SK-MEL-5 (cell line): ENCODE measurements at places on chromosomes 4 and X. TPM values are rescaled to one million over a fixed set of nuclear protein-coding genes. Genes with fewer than 3 reads are reported as not detected.

GRCh38 chr4:146072376-146072775 lies 103.1 kb upstream of the LSM6 start:
- no peak for DNase-seq

- DNase-seq, result no peak
Observed at GRCh38 chr4:39658756-39659155, 20.1 kb upstream of the SMIM14 start.

- DNase-seq, result no peak
Observed at GRCh38 chr4:85940151-85940550, 419.7 kb downstream of the MAPK10 start.

The SPANXB1 gene
- not detected in 2 replicates for total RNA-seq

DNA sequence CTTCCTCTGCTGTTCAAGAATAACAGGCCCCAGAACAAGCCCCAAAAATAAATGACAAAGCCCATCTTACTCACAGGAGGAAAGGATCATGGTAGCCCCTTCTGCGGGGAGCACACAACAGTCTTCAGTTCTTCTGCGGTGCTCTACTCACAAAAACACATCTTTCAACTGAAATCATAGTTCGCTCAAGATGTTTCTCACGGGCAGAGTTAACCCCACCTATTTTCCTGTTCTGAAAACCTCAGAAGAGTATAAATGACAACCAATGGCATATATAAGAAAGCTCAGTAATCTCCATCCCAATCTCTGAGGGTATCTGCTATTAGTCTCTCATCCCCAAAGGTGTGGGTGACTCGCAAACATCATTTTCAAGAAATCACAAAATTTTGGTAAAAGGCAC lies at the start of gene TXK:
Gene TXK, minus strand, starts transcription at position 170 of the 400 bp plus-strand sequence. Its CDS starts 80 bp downstream, at position 90.
- no peak for DNase-seq

The GLOD5 gene
- not detected in 2 replicates for total RNA-seq

- no peak for DNase-seq
Observed at GRCh38 chr4:105785792-105786191, 77.2 kb downstream of the GSTCD start.

- no peak for DNase-seq
Observed at GRCh38 chrX:65688403-65688871, 21.0 kb downstream of the MSN start.

The DCAF12L2 gene
- 0.13 and 0.48 TPM in 2 replicates for total RNA-seq

The CSN1S1 gene
- not detected in 2 replicates for total RNA-seq

DNA sequence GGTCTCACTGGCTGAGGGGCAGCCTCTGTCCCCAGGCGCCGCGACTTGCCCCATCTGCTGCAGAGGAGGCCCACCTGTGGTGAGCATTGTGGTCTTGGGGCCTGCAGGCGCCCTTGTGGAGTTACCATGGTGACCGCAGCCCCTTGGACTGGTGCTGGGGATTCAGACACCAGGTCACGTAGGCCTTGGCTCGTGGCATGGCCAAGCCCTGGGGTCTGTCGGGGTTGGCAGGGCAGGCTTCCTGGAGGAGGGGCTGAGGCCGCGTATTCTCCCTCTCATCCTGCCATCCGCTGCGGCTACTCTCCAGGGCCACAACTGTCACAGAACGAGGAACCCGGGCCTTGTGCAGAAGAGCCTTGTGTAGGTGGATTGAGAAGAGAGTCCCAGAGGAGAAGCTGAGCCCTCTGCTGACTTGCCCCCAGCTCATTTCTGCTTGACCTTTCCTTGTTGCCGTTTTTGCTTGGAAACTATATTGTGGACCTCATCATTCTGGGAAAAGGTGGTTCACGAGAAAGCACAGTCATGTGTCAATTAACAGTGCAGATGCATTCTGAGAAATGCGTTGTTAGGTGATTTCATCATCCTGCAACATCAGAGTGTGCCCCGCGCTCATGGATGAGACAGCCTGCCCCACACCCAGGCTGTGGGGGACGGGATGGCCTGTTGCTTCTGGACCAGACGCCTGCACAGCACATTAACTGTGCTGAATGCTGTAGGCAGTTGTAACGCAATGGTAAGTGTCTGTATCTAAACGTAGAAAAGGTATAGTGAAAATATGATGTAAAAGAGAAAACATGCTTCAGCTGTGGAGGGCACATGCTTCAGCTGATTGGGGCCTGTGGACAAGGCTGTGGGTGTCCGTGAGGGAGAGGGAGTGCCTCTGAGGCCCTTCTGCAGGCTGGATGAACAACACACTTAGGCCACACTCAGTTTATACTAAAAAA lies 38.5 kb downstream of the TRMT44 start:
- DNase-seq, result no peak

The NXF2B gene
- 0.13 and 0.16 TPM in 2 replicates for total RNA-seq

The UGT2B10 gene
- not detected in 2 replicates for total RNA-seq

The PCDH10 gene
- total RNA-seq, result 0.08 and 0.29 TPM in 2 replicates

The BEND4 gene
- total RNA-seq, result not detected in 2 replicates

DNA sequence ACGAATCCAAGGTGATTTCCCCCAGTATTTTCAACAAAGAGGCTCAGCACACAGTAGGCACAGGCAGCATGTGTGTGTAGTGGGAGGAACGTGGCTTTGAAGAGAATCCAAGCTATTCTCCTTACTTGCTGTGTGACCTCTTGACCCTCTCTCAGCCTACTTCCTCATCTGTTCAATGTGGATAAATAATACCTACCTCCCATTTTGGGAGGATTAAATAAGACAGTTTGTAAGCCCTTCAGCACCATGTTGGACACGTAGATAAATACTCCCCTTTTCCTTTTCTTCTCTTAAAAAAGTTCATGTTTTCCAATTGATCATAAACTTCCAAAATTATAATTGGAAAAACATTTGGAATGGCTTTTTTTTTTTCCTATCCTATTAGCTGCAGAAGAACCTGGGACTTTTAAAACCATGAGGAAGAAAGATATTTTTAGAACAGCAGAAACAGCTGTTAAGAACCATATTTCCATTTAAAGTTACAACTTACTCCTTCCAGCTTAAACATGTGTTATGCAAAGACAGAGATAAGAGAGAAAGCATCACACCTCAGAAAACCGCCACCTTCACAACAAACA lies 56.1 kb upstream of the TMEM131L start:
- no peak for DNase-seq

The MCF2 gene
- total RNA-seq, result 1.7 TPM in 2 replicates

The ANXA3 gene
- 16.8 and 18.8 TPM in 2 replicates for total RNA-seq

DNA sequence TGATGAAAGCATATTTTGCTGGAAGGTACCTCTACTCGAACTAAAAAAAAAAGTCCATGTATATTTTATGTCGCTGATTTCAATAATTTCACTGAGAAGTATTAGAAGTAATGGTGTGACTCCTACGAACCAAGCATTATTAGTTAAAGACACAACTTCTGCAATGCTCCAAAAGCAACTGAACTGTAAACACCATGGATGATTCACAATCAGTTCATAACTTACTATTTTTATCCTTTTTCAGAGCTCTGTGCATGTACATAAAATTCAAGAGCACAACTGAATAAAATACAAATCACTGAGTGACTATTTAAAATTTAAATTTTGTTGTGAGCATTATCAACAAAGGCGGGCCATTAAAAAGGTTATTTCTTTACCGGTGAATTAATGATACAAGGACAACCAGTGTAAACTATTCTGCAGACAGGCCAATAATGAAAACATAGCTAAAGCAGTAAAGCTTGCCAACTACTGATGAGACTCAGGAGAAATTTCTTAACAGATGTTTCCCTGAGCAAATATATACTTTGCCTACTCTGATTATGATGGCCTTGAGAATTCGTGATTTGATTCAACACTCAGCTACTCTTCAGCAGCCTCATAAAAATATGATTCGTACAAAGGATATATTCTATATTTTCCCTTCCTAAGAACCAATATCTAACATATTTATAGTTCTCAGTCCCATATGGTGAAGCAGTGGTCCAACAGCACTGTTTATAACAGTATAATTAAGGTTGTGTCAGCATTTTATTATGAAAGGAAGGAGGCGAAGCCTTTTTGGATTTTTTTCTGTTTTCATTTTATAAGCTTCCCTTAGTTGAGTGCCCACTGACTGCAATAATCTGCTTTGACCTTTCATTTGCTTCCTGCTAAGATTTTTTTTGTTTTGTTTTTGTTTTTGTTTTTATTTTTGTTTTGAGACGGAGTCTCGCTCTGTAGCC lies 62.8 kb upstream of the NEIL3 start:
- no peak for DNase-seq

The GPR82 gene
- total RNA-seq, result not detected in 2 replicates

GRCh38 chr4:128823025-128823661 lies 13.6 kb downstream of the JADE1 start:
- no peak for DNase-seq

DNA sequence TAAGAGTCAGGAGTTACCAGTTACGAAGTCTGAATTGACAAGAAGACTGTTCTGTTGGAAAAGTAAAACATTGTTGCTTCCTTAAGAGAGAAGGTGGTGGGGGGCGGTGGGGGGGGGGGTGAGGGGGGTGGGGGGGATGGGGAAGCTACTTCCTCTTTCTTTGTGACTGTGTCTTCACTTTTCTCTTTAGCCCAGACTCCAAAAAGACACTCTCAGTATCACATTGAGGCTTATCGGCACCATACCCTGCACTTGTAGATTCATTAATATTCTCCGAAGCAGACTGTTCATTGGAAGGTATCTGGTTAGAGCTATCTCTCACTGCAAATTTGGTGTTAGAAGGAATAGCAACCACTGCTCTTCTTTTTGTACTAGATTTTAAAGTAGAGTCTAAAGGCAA lies 94.5 kb upstream of the IL13RA1 start:
- no peak for DNase-seq

DNA sequence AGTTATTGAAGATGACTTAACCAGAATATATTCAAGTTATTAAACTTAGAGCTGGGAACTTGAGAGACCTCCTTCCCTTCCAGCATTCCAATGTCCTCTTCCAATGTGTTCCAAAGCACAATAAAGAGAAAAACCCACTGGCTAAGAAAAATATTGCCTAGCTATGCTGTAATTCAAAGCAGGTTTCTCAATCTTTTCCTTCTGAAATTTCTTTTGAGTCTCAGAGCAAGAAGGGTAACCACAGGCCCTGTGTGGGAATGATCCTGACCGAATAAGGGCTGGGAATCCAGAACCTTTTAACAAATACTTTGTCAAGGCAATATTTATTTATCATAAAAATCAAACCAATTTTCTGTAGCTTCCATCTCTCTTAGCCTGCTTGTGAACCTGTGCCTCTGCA lies 150.7 kb upstream of the SFRP2 start:
- DNase-seq, result no peak

DNA sequence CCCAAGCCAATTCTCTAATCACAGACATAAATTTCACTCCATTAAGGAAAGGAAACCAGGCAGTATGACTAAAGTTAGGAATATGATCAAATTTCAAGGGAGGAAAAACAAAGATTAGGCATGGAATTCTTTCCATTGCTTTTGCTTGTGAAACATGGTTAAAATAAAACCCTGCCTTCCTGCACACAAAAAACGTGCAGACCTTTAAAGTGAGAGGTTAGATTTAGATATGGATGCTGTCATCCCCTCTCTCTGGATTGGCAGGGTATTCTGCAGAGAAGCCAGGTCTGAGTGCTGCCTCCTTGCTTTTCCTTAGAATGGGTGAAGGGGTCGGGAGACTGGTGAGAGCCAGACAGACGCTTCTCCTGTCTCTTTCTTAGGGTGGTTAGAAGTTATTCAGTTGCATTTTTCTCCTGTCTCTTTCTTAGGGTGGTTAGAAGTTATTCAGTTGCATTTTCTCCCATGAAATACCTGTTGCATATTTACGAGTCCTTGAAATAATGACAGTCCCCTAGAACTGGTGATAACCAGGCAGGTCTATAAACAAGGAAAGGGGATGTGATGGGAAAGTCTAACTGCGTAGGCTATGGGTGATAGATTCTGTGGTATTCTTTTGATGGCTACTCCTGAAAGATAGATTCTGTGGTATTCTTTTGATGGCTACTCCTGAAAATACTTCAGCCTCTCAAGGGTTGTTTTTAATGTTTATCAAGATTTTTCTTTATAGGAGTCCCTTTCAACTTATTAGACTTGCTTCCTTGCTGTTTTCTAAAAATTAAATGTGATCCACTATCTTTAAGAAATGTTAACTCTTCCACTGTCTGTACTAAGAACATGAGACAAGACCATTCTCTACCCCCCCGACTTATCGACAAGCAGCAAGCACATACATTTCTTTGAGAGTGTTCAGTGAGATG lies 163.6 kb downstream of the SPRY1 start:
- no peak for DNase-seq

The RAB41 gene
- total RNA-seq, result not detected in 2 replicates

DNA sequence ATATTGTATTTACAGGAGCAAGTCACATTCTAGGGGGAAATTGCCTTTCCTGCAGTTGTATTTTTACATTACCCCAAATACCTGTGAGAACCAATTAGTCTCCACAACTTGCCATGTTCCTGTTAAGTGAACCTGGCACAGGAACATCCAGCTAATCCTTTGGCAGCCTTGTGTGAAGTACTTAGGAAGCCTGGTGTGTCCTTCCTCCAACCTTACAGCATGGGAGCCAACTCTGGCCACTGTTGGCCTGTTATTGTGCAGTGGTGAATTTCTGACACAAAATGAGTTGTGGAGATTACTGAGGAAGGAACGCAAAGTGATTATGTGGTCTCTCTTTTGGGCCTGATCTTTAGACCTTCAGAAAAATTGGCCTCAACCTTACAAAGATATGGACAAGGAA lies 238.0 kb upstream of the PITX2 start:
- no peak for DNase-seq

The TASL gene
- not detected in 2 replicates for total RNA-seq

- DNase-seq, result no peak
Observed at GRCh38 chr4:5660185-5660584, 48.2 kb downstream of the EVC2 start.

The TCEAL1 gene
- 23.2 and 28.6 TPM in 2 replicates for total RNA-seq

GRCh38 chrX:73457306-73457705 lies 10.5 kb downstream of the CDX4 start:
- no peak for DNase-seq

GRCh38 chr4:184440595-184441358 lies 33.6 kb downstream of the IRF2 start:
- DNase-seq, result no peak
